ENCODE measurements at places on chromosomes 3 and 15. TPM values are rescaled to one million over a fixed set of nuclear protein-coding genes. Genes with fewer than 3 reads are reported as not detected.

PLAAT1 gene
- total RNA-seq: 0.14 TPM

AADAC gene
- total RNA-seq: not detected

GHRL gene
- not detected for total RNA-seq

CDCP1 gene
- total RNA-seq: 163 TPM

C3orf70 gene
- not detected for total RNA-seq

GADL1 gene
- not detected for total RNA-seq

CLDN18 gene
- total RNA-seq: not detected

GOLGA6L9 gene
- total RNA-seq: 3.8 TPM

TMEM44 gene
- 13.4 TPM for total RNA-seq

KLF15 gene
- not detected for total RNA-seq

SLC24A5 gene
- total RNA-seq: not detected

ACVR2B gene
- 2.5 TPM for total RNA-seq

GALNT15 gene
- total RNA-seq: not detected

GLDN gene
- total RNA-seq: not detected
